Fibroblast of the aortic adventitia (primary cell): ENCODE measurements at places on chromosomes 11 and 22. TPM values are rescaled to one million over a fixed set of nuclear protein-coding genes. Genes with fewer than 3 reads are reported as not detected.

DNA sequence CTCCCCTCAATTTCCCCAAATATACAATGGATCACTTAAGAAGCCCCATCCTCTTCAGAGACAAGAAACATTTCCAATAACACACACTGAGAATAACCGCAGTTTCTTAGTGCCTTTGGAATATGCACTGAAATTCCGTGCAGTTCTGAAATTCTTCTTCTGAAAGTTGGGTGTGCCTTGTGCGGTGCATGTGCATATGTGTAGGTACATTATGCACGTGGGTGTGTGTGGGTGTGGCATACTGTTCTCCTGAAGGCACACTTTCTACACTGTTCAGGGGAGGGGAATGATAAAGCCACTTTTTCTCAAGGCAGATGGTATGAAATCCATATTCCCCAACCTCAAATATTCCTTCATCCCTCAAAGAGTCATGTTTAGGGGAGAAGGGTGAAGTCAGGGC, 1.7 kb downstream of the EXPH5 start:
- DNase-seq, result no peak

DNA sequence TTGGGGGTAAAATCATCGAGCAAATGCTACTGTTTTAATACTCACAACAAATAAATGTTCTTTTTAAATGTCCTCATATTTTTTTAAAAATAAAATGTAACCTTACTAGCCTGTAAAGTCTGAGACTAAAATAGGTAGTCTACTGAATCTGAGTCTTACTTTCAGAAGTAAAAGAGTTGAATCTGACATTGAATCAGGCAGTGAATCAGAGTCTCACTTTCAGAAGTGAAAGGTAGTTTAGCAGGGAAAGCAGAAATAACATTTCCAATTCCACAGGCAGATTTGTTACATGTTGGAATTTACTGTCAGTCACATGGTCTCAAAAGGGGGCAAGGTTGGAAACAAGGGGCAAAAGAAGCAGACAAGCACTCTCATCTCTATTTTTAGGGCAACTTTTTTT, 143.0 kb downstream of the ELP4 start:
- no peak for DNase-seq

DNA sequence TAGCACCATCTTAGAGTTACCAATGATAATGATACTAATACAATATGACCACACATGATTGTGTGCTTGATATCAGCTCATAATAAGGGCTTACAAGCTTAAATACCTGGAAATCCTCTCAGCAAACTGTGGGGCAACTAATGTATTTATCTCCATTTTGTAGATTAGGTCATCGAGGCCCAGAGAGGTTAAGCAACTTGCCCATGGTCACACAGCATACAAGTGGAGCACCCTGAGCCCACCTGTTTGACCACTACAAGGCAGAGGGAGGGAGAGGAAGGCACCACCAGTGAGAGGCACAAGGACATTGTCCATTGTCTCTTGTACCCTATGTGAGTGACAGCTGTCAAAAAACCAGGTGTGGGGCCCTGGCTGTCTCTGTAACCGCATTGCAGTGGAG, 123.7 kb downstream of the MIAT start:
- DNase-seq, result no peak

GRCh38 chr11:95465887-95466286, 234.9 kb upstream of the SESN3 start:
- DNase-seq, result no peak

NAV2 gene
- 6.5 and 44.6 TPM in 2 replicates for total RNA-seq
